ENCODE measurements at places on chromosomes 2 and 18.

- no peak overlapping the region for H3K27ac ChIP-seq
- H3K27me3 ChIP-seq: no peaks in the 10 kb centered on the region
- no peaks in the 10 kb centered on the region for H3K36me3 ChIP-seq
- no peaks in the 10 kb centered on the region for H3K4me1 ChIP-seq
Measured at GRCh38 chr2:59779571-59779970, 773.9 kb downstream of the BCL11A start.

GRCh38 chr18:45275367-45276113 is 339.7 kb upstream of the SLC14A2 start:
- H3K27me3 ChIP-seq: no peaks in the 10 kb centered on the region
- H3K4me1 ChIP-seq: no peaks in the 10 kb centered on the region
- no peaks in the 10 kb centered on the region for H3K36me3 ChIP-seq
- no peak overlapping the region for H3K4me3 ChIP-seq
- H3K27ac ChIP-seq: no peak overlapping the region

DNA sequence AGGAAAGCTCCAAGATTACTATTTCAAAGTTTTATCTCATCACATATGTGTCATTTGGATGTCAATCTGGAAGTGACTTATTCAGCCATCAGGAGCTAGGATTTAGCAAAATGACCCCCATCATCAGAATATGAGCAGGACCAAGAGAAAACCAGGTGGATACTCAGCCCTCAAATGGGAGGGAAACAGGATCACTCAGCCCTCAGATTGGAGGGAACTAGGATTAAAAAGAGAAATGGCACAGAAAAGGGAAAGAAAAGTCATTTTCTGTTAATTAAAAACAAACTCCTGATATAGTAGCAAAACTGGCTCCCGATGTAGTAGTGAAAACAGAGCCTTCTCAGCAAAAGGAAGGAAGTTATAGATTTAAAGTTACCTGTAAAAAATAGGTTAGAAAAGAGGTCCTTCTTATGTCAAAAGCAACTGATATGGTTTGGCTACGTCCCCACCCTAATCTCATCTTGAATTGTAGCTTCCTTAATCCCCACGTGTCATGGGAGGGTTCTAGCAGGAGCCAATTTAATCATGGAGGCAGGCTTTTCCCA is 69.0 kb upstream of the MYCN start:
- no peak overlapping the region for H3K4me3 ChIP-seq
- H3K36me3 ChIP-seq: no peaks in the 10 kb centered on the region
- H3K4me1 ChIP-seq: no peaks in the 10 kb centered on the region
- H3K27me3 ChIP-seq: no peaks in the 10 kb centered on the region
- no peak for DNase-seq
- no peak overlapping the region for H3K27ac ChIP-seq

GRCh38 chr2:126645211-126645618 is 10.7 kb upstream of the GYPC start:
- no peak overlapping the region for H3K4me3 ChIP-seq
- no peaks in the 10 kb centered on the region for H3K4me1 ChIP-seq
- no peaks in the 10 kb centered on the region for H3K36me3 ChIP-seq
- no peak overlapping the region for H3K27ac ChIP-seq

DNA sequence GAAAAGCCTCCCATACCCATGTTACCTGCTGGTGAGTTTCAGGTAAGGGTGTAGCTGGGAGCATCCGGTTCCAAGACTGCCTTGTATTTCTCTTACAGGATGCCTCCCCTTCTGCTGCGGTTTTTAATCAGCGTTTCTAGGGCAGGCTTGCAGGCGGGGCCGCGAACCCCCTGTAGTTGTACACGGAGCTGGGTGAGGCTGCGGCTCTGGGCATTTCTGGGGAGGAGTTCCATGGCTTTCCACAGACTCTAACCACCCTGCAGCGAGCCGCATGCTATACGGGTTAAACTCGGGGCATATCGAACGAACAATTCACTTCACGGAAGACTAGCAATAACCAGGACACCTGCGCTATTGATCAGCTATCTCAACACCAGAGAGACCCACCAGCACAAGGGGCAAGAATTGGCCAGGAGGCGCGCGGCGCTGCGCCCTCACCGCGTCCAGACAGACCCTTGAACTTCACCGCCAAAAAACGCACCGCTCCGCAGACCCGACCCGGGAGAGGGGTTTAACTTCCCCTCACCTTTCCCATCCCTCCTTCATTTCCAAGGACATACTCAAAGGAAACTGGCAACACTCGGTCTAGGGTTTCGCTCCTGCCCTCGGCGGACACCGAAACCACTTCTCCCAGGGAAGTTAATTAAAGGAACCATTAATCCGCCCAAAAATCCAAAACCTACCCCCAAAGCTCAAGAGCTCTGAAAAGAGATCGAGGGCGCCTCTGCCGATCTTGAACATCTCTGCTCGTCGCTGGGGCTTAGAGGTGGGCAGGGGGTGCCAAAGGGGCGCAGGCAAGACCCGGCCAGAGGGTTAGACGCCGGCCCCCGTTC is 909 bp downstream of the TGFA start:
- no peak for DNase-seq
- H3K27me3 ChIP-seq: peaks cover 21% of the 10 kb centered on the region
- no peak overlapping the region for H3K27ac ChIP-seq
- H3K4me3 ChIP-seq: no peak overlapping the region

DNA sequence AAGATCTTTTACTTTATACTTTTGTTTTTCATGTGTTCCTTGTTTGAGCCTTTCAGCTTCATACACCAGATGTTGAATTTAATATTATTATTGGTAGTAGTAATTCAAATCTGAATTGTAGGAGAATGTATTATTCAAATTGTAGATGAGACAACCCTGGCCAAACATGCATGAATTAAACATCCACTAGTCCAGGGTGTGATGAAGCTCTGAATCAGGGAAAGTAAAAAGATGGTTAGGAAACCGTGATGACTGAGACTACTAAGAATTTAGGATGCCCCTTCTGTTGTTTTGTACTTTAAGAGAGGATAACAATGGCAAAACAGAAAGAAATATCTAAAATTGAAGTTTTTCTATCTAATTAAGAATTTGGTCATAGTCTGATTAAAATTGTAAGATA is 227.8 kb upstream of the CDH2 start:
- no peak overlapping the region for H3K27ac ChIP-seq
- no peak overlapping the region for H3K4me3 ChIP-seq
- H3K4me1 ChIP-seq: no peaks in the 10 kb centered on the region

DNA sequence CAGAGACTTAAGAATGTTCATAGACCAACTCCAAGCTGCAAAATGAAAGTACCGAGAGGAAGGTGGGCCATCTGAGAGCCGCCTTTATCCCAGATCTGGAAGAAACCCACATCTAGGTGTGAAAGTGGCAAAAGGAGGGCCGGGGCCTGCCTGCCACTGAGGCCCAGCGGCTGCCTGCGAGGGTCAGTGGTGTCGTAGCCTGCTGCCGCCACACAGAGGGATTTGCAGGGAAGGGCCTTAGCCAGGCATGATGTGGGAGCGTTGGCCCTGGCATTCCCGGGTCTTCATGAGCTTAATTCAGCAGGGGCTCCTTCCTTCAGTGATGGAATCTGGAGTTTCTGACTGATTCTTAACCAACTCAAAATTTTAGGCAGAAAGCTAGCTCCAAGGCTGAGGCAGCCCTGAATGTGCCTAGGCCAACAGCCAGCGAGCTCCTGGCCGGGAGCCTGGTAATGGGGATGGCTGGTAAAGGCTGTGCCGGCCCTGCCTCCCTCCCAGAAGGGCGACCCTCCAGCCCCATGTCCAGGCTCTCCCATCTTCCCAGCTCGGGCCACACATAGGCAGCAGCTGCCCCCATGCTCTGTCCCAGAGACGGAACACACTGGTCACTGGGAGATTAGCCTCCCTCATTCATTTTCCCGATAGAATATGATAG is 230.1 kb downstream of the AGAP1 start:
- DNase-seq: no peak
- no peaks in the 10 kb centered on the region for H3K36me3 ChIP-seq
- H3K4me3 ChIP-seq: no peak overlapping the region
- no peak overlapping the region for H3K27ac ChIP-seq

DNA sequence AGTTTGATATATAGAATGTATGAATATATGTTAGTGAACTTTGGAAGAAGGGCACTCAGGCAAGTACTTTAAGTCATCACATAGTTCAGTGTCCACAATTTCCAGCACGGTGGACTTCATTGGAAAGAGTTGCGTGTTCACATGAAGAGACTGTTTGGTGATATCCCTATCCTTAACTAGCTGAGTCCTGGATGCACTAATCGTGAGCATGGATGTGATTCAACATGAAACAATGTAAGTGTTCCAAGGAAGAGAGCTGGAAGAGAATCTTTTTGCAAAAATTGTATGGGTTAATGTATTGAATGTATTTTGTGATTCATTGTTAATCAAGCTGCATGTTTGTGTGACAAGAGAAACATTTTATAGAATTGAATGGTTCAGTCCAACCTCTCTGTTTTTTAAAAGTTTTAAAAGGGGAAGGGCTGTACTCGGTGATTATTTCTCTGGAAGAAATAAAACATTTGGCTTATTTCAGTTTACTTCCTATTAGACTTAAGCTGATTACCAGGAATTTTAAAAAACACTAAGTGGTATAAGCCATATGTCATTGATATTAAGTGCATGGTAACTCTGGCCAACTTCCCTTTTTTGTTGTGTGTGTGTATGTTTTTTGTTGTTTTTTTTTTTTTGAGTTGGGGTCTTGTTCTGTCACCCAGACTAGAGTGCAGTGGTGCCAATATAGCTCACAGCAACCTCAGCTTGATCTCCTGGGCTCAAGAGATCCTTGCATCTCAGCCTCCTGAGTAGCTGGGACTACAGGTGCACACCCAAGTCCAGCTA is 8.6 kb downstream of the XRCC5 start:
- no peak overlapping the region for H3K27ac ChIP-seq
- peaks cover 7% of the 10 kb centered on the region for H3K4me1 ChIP-seq
- no peaks in the 10 kb centered on the region for H3K27me3 ChIP-seq
- H3K4me3 ChIP-seq: no peak overlapping the region

DNA sequence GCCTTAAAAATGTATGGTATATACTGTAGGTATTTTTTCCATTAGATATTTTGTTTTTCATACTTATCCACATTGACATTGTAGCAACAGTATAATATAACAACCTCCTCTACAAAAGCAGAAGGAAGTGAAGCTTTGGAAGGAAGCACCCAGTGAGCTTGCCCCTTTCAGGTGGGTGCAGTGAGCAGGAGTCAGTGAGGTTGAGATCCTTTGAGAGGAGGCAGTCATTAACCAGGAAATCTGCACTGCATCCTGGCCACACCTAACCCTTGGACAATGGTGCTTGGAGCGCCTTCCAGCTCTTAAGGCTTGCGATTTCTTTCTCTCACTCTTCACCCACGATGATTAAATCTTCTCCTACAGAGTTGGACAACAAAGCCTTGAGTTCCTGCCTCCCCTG is 13.9 kb downstream of the IL37 start:
- no peak for DNase-seq
- H3K27me3 ChIP-seq: peaks cover 5% of the 10 kb centered on the region
- H3K4me3 ChIP-seq: no peak overlapping the region
- no peaks in the 10 kb centered on the region for H3K36me3 ChIP-seq
- no peaks in the 10 kb centered on the region for H3K4me1 ChIP-seq

GRCh38 chr2:196172951-196173350 is 1.6 kb upstream of the STK17B start:
- DNase-seq: no peak
- no peaks in the 10 kb centered on the region for H3K36me3 ChIP-seq
- no peak overlapping the region for H3K27ac ChIP-seq
- no peak overlapping the region for H3K4me3 ChIP-seq
- H3K4me1 ChIP-seq: no peaks in the 10 kb centered on the region

GRCh38 chr2:119350311-119350998 is 16.2 kb downstream of the C2orf76 start:
- no peaks in the 10 kb centered on the region for H3K4me1 ChIP-seq
- H3K27me3 ChIP-seq: no peaks in the 10 kb centered on the region
- H3K27ac ChIP-seq: no peak overlapping the region
- DNase-seq: no peak

DNA sequence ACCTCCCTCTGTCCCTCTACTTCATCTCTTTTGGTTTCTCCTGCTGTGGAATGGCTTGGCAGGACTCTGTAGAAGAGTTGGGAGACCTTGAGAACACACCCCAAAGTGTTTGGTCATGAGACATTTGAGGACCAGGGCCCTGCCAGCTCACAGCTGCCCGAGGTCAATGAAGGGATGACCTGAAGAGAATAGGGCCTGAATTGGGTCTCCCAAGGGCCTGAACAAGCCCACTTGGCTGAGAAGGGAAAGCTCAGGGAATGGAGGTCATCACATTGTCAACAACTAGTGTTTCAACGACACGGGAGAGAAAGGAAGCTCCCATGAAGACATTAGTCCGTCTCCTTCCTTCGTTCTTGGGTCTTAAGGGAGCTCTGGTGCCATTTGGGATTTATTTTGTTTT is 52.8 kb downstream of the TTC32 start:
- no peaks in the 10 kb centered on the region for H3K36me3 ChIP-seq
- peaks cover 6% of the 10 kb centered on the region for H3K27me3 ChIP-seq
- no peaks in the 10 kb centered on the region for H3K4me1 ChIP-seq
- no peak for DNase-seq
- no peak overlapping the region for H3K27ac ChIP-seq
- no peak overlapping the region for H3K4me3 ChIP-seq

DNA sequence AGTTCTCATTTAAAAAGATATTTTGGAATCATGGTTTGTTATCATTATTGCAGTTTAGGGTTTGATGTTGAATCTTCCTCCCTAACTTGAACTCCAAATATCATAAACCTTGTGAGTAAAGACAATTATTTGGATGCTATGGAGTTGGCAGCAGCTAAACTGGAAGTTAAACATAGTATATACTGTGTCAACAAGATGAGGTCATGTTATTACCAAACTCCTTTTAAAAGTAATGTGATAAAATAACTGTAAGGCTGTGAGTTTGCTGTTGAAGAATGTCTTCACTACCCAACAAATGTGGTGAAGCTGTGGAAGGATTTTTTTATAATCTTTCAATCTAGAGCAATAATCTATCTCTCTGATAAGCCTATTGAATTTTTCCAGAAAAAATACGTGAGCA is 16.0 kb downstream of the DNAH6 start:
- no peak overlapping the region for H3K4me3 ChIP-seq
- peaks cover 5% of the 10 kb centered on the region for H3K27me3 ChIP-seq
- no peak overlapping the region for H3K27ac ChIP-seq
- DNase-seq: peak; percentile 4
- no peaks in the 10 kb centered on the region for H3K36me3 ChIP-seq

DNA sequence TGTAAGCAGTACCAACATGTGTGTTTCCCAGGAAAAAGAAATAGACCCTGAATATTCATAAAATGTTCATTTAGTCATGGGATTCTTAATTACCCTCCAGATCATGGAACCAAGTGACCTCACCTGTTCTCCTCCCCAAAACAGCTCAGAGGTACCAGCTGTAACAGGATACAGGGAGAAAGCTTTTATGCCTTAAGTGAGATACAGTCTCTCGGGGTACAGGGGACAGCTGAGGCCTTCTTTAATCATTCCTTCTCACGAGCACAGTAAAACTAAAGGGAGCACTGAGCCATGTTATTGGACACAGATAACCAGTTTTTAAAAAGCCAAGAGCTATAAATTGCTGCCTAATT is 16.6 kb downstream of the EPHA4 start:
- H3K27me3 ChIP-seq: no peaks in the 10 kb centered on the region
- no peak overlapping the region for H3K4me3 ChIP-seq
- H3K27ac ChIP-seq: no peak overlapping the region
- no peaks in the 10 kb centered on the region for H3K4me1 ChIP-seq

GRCh38 chr18:69882965-69883668 is 64.6 kb downstream of the CD226 start:
- no peaks in the 10 kb centered on the region for H3K27me3 ChIP-seq
- H3K4me1 ChIP-seq: no peaks in the 10 kb centered on the region
- no peak for DNase-seq

All from fibroblast of lung (primary cell).